ENCODE measurements at places on chromosomes 5 and 9.

- peak; percentile 63 for DNase-seq
Measured at GRCh38 chr5:14676320-14676719, 11.8 kb downstream of the OTULIN start.

DNA sequence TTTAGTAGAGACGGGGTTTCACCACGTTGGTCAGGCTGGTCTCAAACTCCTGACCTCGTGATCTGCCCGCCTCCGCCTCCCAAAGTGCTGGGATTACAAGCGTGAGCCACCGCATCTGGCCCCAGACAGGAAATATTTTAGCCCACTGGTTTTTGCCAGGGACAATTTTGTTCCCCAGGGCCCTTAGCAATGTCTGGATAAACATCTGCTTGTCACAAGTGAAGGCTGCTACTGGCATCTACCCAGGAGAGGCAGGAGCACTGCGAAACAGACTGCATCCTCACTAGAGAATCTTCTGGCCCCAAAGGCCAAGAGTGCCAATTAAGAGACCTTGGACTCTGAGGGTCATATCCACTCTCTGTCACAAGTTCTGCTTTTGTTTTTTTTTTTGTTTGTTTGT lies 2.4 kb upstream of the TPRN start:
- DNase-seq: no peak

- DNase-seq: no peak
Measured at GRCh38 chr5:143153332-143154119, 250.0 kb downstream of the NR3C1 start.

DNA sequence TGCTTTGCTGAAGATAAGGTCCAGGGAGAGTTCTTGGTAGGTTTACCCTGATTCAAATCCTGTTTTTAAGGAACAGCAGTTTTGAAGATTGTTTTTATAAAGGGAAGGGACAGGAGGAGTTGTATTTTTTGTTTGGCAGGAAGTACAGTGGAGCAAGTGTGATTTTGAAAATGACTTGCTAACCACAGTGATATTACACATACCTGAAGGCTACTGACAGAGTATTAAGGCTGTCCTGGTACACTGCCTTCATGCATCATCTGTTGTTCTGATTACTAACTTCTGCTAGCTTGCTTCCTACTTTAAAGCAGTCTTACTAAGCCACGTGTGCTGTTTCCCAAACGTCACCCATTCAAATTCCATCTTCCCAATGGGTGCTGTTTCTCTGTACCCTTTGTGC lies 559.5 kb upstream of the SGCD start:
- no peak for DNase-seq

DNA sequence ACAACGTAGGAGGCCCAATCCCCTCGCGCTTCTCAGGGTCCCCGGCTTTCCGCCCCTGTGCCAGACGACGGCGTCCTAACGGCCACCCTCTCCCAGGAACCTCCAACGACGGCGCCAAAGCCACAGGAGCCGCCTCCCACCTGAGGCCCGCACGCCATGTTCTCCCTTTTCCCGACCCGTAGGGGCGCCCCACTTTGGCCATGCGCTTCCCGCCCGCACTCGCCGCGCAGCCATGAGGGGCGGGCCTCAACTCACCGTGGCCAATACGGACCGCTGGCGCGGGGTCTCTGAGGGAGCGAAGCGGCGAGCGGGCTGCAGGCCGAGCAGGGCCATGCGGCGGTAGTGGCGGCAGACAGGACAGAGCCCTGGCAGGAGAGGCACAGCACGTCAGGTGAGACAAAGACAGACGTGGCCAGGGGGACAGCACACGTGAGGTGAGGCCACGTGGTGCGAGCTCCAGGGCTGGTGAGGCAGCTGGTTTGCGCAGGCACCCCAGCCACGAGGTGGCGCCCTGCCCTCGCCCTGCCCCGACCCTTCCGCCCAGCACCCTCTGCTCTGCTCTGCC lies 1005.5 kb upstream of the PTPRD start:
- DNase-seq: no peak

DNA sequence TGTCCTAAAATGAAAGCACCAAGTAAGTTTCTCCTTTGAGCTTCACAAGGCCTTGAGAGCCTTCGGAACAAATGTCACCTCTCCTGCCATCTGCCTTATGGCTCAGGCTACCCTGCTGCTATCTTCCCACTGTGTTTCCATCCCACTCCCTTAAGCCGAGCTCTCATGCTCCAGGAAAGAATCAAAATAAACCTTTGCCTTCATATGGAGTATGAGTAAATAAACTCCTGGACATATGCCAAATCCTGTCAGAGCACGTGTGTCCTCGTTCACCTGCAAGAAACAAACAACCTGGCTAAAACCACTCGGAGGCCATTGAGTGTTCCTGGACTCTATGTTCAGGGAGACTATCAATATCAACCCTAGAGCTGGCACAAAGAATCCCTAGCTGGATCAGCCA lies 122.3 kb upstream of the CCDC112 start:
- DNase-seq: no peak

GRCh38 chr9:37897665-37898064 lies 6.3 kb downstream of the SLC25A51 start:
- no peak for DNase-seq

GRCh38 chr9:15157381-15157780 lies 149.6 kb downstream of the TTC39B start:
- no peak for DNase-seq

- no peak for DNase-seq
Measured at GRCh38 chr5:110361471-110361870, 365.0 kb downstream of the TMEM232 start.

- no peak for DNase-seq
Measured at GRCh38 chr5:139566611-139567010, 5.5 kb downstream of the UBE2D2 start.

DNA sequence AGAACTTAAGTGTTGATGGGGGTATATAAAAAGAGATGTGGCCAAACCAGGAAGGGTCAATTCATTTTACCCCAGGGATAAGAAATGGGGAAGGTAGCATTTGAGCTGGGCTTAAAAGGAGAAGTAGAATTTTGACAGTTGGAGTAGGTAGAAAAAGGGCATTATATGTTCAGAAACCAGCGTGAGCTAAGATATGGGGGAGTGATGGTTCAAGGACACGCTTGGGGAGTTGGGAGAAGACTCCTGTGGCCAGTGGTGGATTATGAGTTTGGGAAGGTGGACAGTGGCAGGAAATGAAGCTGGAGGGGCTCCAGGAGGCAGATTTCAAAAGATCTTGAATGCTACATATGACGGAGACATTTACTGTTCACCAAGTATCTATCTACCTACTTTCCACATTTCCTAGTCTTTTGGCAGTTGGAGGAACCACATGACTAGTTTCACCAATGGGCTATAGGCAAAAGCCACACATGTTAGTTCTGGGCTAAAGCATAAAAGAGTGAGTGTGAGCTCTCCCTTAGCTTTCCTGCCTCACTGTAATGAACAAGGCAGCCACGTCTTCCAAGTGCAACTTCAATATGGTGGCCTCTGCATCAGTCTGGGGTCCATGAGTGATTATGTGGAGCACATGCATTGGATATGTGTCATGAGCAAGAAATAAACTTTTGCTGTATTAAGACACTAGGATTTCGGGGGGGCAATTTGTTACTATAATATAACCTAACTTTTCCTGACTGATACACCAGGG lies 15.7 kb upstream of the GSN start:
- DNase-seq: no peak

DNA sequence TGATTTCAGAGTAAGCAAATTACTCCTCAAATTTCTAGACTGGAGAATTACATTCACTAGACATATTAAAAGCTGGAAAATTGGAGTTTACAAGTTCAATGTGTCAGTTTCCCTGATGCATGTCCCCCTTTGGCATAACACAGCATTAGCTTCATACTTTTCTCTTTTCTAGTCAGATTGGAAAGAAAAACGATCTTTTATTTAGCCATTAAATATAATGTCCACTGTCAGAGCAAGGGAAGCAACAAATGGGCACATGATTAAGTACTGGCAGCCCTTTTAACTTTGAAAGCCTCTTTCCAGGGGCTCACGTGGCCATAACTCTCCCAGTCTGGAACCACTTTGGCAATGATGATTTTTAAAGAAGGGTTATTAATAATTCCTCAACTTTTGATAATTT lies 203.3 kb downstream of the KCNN2 start:
- no peak for DNase-seq

Measured in GDM1 (cell line).